Activated CD8-positive, alpha-beta memory T cell treated with anti-CD3 and anti-CD28 coated beads for 48 hours (primary cell): ENCODE measurements at places on chromosomes 7 and 10.

DNA sequence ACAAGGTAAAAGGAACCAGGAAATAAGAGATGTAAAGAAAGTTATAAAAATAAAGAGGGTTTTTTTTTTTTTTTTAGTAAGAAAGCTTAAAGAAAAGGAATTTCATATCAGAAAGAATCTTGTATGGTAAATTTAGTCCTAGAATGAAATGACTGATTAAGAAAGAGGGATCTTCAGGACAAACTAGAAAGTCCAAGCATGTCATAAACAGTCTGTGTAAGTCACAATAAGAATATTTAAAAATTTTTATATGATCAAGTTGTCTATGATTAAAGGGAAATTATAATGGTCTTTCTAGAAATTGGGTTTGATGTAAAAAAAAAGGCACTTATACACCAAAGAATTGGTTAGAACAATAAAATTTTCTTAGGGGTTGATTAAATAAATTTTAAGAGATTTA, 289.5 kb downstream of the XPNPEP1 start:
- DNase-seq = no peak

DNA sequence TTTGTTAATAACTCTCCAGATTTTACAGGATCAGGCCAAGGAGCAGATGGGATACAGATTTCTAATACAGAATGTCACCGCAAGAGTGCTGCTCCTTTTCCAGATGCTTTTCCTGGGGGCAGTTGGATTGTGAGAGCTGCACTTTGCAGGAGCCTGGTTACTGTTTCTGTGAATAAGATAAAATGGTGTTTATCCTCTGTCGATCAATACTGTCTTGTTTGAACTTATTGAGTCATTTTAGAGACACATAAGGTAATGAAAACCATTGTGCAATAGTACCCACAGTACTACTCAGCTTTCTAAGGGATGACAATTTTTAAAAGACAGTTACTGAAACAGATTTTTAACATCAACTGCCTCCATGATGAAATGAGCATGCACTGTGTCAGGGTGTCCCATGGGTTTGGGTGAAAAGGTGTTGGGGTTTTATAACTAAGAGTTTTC, 2.9 kb downstream of the A1CF start:
- no peak for DNase-seq

- DNase-seq = no peak
Observed at GRCh38 chr7:142337054-142338001, 79.5 kb upstream of the PRSS58 start.

- no peak for DNase-seq
Observed at GRCh38 chr10:126270111-126270510, 118.2 kb downstream of the ADAM12 start.

- no peak for DNase-seq
Observed at GRCh38 chr10:79155301-79156081, 86.7 kb downstream of the ZMIZ1 start.

- DNase-seq = no peak
Observed at GRCh38 chr10:14491811-14492210, 161.1 kb upstream of the FRMD4A start.

DNA sequence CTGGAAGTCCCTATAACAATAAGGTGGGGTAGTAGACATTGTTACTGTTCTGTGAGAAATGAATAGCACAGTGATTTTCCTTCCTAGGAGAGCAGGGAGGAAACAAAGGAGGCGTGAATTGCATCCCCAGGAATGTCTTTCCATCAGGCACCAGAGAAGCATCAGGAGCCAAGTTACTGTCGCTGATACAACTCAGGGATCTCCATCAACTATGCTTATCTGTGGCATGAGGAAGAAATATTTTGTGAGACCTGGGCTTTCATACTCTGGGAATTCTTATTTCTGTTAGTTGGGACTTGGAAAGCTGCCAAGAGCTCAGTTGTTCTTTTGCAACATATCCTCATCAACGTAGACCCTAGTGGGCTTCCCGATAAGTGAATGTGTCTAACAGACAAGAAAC, 622.3 kb downstream of the SUGCT start:
- no peak for DNase-seq

DNA sequence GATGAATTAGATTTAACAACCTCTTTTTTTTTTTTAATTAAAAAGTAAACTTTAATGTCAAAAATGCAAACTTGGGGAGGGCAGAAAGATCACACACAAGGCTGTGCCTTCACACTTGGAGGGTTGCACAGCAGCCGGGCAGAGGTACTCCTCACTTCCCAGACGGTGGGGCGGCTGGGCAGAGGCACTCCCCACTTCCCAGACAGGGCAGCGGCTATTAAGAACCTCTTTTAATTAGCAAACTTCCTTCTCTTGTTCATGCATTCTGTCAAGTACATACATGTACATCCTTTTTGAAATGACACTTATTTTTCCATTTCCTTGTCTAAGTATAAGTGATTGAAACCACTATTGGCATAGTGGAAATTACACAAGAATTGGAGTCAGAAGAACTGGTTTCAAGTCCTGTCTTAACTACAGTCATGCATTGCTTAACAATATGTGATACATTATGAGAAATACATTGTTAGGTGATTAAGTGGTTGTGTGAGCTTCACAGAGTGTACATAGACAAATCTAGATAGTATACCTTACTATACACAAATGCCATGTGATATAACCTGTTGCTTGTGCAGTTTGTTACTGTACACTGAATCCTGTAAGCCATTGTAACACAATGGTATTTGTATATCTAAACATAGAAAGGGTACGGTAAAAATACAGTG, 26.5 kb downstream of the BTRC start:
- no peak for DNase-seq

- DNase-seq = no peak
Observed at GRCh38 chr10:44056967-44057805, 327.7 kb downstream of the CXCL12 start.

DNA sequence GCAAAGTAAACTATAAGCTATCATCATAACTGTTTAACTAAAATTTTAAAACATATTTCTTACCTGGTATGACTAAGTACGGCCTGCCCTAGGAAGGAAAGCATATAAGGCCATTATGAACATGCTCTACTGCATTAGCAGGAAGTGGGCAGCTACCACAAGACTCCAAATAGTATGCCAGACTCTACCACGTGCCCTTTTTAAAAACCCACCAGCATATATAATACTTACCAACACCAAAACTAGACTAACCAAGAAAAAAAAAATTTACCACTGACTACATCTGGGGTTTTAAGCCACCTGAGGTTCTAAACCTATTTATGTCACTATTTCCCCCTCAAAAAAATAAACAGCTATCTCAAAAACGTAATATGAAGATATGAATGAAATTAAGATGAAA, 30.1 kb downstream of the NUDCD3 start:
- no peak for DNase-seq

DNA sequence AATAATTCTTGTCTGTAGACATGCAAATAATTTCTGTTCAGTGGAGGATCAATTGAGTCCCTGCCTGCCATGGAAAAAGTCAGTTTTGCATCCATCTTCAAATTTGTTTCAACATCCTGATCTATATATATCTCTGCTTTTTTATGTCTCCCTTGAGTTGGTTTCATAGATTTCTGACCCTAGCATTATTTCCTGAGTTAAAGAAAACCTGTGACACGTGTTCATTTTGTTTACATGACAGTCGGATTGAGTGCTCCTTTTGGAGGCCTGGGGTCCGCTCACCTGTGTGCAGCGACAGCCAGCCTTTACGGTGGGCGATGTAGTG, 674 bp downstream of the MRPS24 start:
- DNase-seq = no peak

GRCh38 chr10:4270116-4270515, 485.1 kb upstream of the KLF6 start:
- no peak for DNase-seq

DNA sequence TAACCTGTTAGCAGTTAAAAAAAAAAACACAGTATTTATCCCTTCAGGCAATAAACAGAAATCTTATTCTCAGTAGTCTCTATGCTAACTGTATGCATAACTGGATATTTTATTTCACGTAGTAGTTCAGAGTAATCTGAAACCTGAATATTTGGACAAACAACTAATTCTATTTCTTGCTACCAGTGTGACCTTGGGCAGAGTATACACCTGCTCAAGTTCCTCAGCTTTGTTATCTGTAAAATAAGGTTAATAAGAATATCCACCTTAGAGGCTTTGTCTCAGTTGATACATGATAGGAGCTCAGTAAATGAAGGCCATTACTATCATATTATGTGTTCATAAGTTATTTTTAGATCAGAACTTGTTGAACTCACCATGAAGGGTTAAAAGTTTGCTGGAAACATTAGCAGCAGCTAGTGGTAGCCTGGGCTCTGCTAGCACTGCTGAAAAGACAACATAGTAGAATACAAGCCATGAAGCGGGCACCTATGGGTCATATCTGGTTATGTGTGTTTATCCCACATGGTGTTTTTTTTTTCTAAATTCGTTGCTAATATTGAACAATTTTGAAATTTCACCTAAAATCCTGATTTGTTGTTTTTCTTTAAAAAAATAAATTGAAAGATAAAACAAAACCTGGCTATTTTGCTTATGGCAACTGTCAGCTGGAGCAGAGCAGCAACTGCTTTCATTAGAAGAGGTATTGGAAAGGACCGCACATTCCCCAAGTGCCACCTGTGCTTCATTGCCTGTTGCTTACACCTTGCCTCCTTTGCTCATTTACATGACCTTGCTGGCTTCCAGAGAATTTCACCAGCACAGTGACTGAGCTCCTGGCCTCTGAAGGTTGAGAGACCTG, 303.0 kb downstream of the PRKG1 start:
- DNase-seq = no peak

GRCh38 chr10:88755753-88756152, 4.1 kb upstream of the LIPN start:
- no peak for DNase-seq

GRCh38 chr10:37739181-37739580, 118.2 kb downstream of the ZNF248 start:
- DNase-seq = no peak

DNA sequence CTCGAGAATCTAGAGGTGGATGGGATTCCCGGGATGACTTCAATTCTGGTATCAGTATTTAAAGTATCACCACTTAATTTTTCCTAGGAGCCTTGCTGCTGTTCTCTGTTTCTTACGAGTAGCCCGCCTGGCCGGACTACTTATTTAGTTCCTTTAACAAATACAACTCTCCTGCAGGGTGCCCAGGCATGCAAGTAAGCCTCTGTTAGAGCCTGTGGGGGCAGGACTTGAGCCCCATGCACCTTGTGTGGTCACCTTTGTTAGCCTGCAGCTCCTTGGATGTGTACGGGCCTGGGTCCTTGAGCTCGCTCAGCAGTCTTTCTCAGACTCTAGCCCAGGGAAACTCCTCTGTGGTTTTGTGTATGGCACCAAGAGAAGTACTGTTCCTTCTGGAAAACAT, 16.1 kb downstream of the EIF4H start:
- no peak for DNase-seq

DNA sequence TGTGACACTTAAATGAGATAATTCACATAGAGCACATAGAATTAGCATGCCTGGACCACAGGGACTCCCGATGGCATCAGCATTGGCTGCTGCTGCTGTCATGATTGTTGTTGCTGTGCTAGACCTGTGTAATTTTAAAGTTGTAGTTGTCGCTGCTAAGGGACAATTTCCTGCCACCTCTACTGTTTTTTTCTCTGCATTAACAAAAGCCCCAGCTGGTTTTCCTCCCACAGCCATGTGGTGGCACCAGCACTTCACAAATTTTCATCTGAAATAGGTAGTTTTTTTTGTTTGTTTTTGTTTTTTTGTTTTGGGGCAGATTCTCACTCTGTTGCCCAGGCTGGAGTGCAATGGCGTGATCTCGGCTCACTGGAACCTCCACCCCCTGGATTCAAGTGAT, 25.4 kb upstream of the PRXL2A start:
- no peak for DNase-seq

DNA sequence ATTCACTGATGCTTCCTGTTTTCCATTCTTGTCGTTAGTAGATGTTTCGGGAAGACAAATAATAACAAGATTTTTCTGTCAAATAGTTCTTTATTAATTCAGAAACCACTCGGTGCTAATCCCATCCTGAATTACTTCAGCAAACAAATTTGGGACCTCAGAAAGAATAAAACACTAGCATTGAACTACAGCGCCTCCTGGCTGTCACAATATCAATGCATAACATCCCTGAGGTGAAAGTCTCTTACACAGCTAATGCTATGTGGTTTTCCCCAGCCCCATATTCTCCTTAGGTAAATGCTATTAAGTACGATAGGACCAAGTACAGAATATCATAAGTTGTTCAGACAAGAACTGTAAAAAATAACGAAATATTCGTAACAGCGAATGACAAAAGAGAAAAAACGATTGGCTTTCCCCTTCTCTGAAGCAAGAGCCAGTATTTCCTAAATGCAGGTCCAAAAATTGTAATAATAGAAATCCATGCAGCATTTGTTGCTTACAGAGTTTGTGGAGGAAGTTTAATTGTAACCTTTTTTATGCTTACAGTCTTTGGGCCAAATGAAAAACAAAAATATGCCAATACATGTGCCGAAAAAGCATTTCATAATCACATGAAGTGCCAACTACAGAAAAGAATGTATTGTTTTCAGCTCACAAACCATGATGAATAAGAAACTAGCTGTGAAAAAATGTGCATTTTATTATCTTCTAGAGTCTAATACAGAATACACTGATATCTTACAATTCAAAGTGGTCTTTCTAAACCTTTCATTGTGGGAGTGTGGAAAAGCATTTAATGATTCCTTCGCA, 47.3 kb downstream of the MYPN start:
- no peak for DNase-seq

DNA sequence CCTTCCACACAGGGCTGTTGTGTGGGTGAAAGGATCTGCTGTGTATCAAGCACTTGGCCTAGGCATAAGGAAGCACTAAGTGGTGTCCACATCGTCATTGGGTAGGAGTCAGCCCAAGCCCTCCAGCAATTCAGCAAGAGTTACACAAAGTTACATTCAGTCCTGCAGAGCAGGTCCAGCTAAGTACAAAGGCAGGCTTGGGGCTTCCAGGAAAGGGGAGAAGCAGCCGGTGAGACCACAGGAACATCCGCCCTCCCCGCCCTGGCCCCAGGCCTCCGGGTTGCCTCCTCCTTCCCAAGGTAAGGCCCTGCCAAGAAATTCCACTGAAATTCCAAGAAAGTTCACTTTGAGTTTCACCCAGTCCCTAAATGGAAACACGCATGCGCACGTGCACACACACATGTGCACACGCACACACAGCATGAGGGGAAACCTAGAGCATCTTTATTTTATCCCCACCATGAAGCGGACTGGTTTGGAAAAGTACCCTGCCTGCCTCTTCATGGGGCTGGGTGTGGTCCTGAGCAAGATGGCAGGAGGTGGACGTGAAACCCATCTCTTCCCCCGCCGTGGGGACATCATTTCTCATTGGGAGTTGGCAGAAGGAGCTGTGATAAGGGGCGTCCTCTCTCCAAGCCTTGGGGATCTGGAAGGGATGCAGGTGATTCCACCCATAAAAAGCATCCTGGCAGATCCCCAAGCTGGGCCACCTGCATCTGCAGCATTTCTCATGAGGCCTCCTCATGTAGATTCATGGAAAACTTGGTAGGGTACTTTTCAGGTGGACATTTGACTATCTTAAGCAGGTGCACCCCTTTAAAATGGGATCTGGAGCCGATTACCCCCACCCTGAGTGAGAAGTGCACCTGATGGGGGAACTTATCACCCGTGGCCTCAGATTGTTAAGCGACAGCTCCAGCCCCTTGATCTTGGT, 69.1 kb upstream of the NANOS1 start:
- DNase-seq = no peak

GRCh38 chr7:134522601-134523000, 4.8 kb upstream of the AKR1B10 start:
- DNase-seq = no peak
